Cerebellar cortex (tissue), 1 donor: ENCODE measurements at places on chromosomes 5 and 9.
A peak's percentile ranks its signal among the peaks of the same experiment; 100 is the strongest.

DNA sequence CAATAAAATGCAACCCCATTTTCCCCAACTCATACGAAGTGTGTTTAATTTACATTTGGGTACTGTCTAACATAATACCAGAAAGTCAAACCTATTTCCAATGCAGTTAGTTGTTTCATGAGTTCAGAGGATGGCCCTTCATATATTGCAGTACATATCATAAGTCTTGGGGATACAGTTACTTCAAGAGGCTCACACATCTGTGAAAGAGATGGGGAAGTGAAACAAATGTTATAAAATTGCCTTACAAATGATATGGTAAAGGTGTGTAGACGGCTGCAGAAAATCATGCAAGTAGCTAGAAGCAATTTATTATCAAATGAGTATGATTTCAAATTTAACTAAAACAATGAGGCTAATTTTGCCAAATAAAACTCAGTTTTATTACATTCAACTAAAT lies 219.0 kb upstream of the CDH12 start:
- DNase-seq = no peak

DNA sequence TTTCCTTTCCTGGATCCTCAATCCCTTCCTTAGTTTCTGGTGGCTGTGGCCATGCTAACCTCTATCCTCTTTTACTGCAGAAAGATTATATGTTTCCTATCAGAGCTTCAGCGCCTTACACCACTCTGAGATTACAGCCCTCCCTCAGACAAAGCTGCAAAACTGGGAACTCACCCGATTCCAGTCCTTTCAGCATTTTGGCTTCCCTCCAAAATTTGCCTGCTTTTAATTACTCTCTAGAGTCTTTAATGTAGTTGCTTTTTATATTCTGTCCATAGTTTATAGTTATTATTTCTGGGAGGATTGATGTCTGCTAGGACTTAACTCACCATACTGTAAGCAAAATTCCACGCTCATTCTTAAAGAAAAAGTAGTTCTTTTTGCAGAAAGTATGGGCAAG lies 110.2 kb downstream of the NSG2 start:
- no peak for DNase-seq

GRCh38 chr9:136140966-136141365 lies 22.3 kb upstream of the TMEM250 start:
- DNase-seq = no peak

- DNase-seq = no peak
Observed at GRCh38 chr9:89639961-89640360, 35.1 kb downstream of the GADD45G start.

- no peak for DNase-seq
Observed at GRCh38 chr5:20305463-20305862, 317.5 kb upstream of the CDH18 start.

GRCh38 chr5:2570586-2570985 lies 180.9 kb downstream of the IRX2 start:
- DNase-seq = no peak

DNA sequence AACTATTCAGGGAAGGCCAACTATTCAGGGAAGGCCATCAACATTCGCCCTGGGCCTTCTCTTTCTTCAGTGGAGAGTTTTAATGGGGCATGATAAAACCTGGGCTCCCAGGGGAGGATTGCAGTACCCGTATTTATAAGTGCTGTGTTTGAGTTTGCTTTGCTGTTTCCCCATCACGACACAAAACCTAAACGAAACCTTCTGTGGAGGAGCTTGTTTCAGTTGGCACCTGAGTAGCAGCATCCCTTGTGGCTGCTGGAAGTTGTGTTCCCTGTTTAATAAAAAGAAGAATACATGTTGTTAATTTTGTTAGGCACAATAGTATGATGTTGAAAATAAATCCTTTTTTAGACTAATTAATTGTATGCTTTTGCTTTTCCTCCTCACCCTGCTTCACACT lies 8.3 kb downstream of the WDR31 start:
- no peak for DNase-seq

DNA sequence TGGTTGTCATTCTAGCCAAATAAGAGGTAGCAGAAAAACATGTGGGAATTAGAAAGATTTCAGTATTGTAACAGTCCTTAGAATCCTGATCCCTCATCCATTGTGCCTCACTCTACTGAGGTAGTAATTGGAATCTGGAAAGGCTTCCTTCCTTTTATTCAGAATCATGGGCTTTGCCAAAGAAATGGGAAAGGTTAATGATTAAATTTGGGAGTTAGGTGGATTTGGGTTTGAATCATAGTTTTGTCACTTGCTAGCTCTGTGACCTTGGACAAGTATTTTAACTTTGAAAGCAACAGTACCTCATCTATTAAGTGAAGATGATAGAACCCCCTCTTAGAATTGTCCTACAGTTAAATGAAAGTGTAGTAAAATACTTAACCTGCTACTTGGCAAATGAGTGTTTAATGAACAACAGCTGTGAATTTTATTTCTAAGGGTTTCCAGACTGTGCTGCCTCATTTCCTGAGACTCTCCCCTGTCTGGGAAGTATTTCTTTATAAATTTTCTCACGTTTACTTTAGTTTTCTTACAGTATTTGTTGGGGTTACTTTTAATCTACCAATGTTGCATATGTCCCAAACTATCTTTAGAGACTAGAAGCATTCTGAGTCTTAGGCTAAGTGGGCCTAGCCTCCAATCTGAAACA lies 11.7 kb downstream of the SPDL1 start:
- DNase-seq = no peak

GRCh38 chr5:6404129-6404528 lies 25.8 kb upstream of the MED10 start:
- DNase-seq = no peak

GRCh38 chr5:126124706-126125345 lies 298.4 kb upstream of the GRAMD2B start:
- no peak for DNase-seq

DNA sequence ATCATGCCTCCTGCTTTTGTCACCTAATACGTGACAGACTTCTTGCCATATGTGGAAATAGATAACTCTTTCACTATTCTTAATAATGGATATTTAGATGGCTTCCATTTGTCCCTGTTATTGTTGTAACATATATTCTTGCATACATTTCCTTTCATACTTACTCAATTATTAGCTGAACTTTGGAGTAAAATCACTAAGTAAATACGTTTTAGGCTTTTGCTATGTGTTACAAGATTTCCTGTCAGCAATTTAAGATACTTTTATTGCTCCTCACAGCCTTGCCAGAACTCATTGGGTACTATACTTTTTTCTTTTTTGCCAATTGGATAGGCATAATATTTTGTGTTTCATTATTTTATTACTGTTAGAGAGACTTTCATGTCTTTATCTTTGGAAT lies 26.9 kb downstream of the CCNH start:
- no peak for DNase-seq

- DNase-seq = no peak
Observed at GRCh38 chr5:67383451-67383850, 186.9 kb upstream of the CD180 start.

DNA sequence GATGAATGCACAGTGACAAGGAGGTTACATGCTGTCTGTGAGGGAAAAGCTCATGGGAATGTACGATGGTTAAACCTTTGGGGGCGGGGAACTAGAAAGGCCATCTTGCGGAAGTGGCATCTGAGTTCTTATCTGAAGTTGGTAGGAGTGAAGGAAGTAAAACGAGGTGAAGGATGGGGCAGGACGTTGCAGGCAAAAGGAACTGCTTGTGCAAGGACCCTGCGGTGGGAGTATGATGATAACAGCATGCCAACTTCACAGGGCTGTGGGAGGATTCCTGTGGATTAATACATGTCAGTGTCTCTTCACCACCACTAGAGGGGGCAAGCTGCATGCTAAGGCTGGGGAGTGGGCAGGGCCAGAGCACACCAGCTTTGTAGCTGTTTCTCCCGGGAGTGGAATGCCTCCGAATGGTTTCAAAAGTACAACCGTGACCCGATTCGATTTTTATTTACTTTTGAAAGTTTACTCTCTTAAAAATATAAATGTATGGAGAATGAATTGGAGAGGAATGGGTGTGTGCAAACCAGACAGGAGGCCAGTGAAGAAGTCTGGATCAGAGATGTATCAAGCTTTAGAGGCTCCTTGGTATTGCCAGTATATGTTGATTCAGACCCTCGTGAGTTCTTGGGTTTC lies 62.5 kb downstream of the CYFIP2 start:
- DNase-seq = peak; percentile 85

- DNase-seq = peak; percentile 10
Observed at GRCh38 chr9:87337335-87338087, 160.2 kb upstream of the DAPK1 start.

DNA sequence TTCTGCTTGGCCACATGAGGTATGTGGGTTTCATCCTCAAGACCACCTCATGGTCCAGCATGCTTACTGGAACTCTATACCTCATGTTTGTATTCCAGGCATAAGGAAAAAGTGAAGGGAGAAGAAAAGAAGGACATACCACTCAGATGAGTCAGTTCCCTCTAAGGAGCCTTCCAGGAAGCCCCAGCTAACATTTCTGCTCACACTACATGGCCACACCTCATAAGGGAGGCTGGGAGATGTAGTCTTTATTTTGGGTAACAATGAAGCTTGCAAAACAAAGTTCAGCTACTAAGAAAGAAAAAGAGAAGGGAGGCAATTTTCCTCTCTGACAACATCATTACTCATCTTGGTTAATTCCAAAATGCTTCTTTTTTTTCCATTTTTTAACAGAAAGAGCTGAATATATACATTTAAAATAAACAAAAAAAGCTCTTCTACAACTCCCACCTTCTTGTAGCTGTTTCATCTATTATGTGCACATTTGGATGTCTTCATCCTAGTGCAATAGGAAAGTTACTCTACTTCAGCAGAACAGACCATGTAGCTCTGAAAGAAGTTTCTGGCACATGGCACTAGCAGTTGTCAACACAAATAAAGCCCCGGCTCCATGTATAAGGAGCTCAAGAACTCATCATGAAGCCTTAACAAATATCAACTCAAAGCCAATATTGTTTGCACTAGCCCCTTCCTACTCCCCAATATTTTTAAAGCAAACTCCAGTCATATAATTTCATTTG lies 123.6 kb upstream of the CCDC112 start:
- no peak for DNase-seq

- DNase-seq = no peak
Observed at GRCh38 chr5:135993880-135994636, 34.7 kb upstream of the TGFBI start.

- DNase-seq = no peak
Observed at GRCh38 chr5:93280518-93280917, 300.5 kb downstream of the NR2F1-AS1 start.

DNA sequence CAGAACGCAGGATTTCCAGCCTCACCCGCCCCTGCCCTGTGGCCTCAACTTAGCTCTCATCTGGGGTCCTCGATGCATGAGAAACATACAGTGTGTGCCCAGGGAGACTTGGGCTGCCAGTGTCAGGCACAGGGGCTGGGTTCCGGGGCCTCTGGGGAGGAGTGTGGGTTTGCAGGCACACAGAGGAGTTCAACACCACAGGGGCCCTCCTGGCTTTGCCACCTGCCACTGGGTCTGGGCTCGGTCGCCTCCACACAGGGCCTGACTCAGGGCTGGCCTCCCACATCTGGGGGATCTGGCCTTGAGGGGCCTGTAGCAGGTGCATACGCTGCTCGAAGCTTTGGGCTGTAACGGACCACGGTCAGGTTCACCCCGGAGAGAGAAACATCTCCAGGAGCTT lies 111.6 kb downstream of the COL5A1 start:
- no peak for DNase-seq

DNA sequence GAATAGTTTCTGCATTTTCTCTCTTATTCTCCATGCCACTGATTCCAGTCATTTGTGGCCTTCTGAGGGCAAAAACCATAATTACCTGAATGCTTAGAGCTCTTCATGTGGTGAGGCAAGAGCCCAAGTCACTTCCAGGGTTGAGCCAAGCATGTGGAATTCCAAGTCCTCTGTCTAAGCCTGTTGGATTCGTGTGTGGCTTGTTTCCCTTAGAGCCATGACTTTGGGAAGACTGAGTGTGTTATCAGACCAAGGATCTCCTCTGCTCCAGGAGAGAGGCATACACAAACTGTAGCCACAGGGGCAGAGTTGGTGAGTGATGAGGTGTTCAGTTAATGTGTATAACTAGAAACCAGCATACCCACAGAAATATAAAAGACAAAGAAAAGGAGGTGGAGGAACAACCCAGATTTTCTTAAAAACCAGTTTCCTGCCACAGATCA lies 27.1 kb downstream of the SLC22A5 start:
- DNase-seq = no peak

DNA sequence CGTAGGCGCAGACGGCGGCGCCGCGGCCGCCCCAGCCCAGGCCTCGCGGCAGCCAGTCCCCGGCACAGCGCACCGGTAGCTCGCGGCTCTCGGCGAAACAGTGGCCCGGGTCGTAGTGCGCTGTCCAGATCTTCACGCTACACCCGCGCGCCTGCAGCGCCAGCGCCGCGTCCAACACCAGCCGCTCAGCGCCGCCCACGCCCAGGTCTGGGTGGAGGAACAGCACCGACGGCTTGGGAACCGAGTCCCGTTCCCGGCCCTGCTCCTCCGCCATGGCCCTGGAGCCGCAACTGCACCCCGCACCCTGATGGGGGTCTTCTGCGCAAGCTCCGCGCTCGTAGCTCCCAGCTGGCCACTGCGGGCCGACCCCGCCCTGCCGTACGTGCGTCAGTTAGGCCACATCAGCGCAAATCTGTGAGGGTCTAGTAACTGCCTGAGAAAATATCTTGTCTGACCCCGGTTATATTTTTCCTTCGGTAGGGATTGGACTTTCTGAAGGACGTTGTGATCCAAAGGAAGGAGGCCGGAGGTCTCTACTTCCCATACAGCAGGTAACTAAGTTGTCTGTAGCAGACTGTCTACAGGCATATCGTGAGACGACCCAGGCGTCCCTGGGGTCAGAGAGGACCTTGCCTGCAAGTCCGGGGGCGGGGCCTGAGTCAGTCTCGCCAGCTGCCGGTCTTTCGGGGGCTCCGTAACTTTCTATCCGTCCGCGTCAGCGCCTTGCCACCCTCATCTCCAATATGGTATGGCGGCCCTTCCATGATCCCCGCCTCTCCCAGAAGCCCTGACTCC lies at the start of the genes ALG2 and SEC61B:
Gene ALG2, minus strand, starts transcription at position 322 of the 795 bp plus-strand sequence. Its CDS starts 48 bp downstream, at position 274.
Gene SEC61B, plus strand, starts transcription at position 662 of the 795 bp plus-strand sequence. Its CDS starts 82 bp downstream, at position 744.
- peak; percentile 94 for DNase-seq

DNA sequence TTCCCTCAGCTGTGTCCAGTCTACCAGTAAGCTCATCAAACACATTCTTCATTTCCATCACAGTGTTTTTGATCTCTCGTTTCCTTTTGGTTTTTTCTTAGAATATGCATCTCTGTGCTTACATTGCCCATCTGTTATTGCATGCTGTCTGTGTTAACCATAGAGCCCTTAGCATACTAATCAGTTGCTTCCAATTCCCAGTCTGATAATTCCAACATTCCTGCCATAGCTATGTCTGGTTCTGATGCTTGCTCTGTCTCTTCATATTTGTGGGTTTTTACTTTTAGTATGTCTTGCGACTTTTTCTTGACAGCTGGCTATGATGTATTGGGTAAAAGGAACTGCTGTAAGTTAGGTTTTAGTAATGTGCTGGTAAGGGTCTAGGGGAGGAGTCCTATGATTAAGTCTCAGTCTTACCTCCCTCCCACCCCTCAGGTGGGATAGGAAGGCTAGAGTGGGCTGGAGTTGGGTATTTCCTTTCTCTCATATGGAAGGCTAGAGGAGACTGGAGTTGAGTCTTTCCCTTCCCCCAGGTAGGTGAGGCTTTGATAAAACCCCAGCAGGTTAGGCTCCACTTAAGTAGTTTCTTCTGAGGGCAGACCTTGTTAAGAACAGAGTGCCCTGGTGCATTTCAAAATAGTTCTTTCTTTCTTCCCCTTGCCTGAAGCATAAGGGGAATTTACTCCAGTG lies 99.1 kb upstream of the RASGRF2 start:
- DNase-seq = no peak

GRCh38 chr5:102959055-102959454 lies 160.9 kb downstream of the GIN1 start:
- DNase-seq = no peak

- DNase-seq = peak; percentile 64
Observed at GRCh38 chr9:78397045-78397444, 100.1 kb downstream of the PSAT1 start.

- no peak for DNase-seq
Observed at GRCh38 chr5:1472964-1473628, 27.9 kb upstream of the SLC6A3 start.
